AG09319 (cell line): ENCODE measurements at places on chromosomes 3 and 15.
A peak's percentile ranks its signal among the peaks of the same experiment; 100 is the strongest.

DNA sequence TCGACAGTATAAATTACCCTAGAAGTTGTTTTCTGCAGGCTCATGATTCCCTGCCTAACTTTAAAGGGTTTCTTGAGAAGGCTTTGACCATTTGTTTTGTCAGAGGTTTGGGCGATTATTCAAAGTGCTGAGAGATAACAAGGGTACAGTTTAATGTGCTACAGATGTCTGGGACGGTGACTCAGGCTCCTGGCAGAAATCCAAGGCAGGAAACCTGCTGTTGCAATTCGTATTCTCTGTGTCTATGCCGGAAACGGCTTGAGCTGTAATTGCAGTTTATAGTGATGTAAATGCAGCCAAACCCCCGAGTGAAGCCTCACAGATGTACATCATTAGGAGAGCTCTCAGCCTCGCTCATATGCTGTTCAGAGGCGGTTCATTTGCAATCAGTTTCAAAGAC lies 65.6 kb downstream of the SYNPR start:
- DNase-seq = peak; percentile 98

GRCh38 chr3:54846119-54846518 lies 81.7 kb downstream of the LRTM1 start:
- DNase-seq = no peak

DNA sequence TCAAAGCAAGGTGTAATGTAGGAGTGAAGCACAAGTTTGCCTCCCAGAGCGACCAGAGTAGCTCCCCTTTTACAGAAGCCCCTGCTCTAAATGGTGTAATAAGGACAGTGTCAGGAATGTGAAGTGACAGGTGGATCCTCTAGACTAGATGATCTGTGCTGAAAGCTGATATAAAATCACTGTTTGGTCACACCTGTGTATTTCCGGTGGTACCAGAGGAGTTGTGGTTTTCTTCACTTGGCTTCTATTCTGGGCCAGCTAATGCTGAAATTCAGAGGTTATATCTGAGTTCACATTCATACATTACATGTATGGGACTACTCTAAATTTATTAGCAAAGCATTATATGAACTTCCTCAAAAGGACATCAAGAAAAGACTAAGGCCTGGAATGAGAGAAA lies 117.4 kb downstream of the IL1RAP start:
- DNase-seq = no peak

GRCh38 chr15:58443308-58443707 lies 11.5 kb downstream of the LIPC start:
- DNase-seq = no peak

DNA sequence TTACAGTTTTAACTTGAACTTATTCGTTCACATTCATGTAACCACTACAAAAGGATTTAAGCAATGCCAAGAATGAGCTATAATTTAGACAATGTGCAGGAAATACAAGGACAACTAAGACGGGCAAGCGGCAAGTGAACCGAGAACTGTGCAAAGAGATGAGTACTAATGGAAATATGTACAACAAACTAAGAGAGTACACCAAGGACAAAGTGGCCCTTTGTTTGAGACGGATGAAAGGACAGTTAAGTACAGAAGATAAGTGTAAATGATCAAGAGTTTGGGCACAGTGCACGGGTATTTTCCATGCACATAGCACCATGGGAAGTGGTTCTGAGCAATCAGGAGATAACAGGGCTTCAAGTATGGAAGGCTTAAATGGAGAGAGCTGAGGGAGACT lies 281.7 kb downstream of the ROBO2 start:
- no peak for DNase-seq

GRCh38 chr3:32274306-32274705 lies 35.8 kb downstream of the CMTM8 start:
- no peak for DNase-seq

DNA sequence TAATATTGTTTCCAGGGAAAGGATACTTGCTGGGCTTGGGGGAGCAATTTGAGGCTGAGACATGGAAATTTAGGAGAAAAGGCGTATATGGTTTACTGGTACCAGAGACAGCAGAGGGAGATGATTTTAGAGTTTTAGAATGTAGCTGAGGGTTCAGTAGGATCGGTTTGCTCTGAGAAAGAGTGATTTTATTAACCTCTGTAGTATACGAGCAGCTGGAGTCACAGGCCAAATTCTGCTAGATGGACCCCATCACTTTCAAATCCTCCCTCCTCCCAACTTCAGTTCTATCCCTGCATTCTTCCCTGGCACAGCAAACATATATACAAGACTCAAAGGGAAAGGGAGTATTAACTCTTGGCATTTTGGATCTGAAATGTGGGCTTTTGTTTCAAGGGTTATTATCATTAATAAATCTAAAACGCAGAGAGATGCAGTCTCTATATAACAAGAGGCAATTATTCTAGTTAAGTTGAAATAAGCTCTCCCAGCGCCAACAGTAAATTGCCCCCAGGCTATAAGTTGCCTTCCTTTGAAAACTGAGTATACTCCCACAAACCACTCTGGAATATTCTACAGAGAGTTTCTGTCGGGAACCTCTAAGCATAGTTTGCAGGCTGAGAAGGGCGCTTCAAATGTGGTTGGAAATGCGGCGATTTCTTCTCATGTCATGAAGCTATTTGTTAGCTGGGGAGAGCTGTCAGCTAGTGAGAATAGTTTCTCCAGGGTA lies 5.4 kb downstream of the CRABP1 start:
- DNase-seq = no peak

DNA sequence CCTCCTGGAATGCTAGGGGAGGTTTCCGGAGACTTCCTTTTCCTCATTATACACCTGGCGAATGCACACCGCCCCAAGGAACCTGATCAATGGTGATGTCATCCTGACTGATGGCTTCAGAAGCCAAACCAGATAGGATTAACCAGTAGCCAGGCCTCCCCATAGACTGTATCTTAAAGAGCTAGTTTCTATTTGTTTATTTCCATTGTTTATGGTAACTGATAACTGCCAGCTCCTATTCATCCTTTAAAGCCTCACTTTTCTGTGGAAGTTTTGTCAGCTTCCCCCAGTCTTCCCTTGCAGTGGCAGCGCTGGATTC lies at the start of gene MKRN2OS:
Gene MKRN2OS, minus strand, starts transcription at position 27 of the 319 bp plus-strand sequence. CDS start 35 bp downstream, outside the sequence.
- DNase-seq = no peak

DNA sequence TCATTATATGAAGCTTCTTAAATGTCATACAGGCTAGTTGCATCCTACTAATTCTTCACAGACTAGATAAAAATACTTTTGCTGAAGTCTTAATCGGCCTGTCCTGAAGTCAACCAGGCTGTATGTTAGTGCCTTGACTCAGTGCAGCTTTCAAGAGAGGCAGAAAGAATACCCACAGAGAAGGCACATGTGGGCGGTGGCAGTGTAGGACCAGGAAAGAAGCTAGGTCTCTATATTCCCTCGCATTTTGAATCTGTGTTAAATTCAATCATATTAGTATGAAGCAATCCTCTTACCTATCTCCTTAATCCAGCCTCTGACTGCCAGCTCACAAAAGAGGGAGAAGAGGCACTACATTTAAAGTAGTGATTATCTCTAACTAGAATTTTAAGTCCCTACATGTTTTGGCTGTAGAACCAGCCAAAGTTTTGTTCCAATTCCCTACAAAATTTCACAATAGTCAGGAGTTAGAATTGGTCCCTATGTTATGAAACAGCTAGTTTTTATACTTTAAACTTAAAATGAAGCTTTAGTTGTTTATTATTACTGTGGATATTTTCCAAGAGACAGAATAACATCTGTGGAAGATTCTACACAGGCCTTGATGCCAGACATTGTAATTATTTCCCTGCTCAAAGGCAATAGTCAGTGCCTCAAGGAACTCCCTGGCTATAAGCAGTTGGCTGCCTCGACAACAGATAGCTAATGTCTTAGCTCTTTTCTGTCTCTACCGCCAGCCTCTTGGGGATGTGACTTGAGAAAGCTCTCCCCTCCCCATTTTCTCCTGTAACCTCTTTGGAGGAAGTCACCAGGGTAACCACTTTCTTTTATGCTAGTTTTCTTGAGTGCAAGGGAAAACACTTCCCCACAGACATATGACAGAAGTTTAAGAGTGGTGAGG lies 31.9 kb downstream of the CRTC3 start:
- peak; percentile 66 for DNase-seq

- DNase-seq = no peak
Measured at GRCh38 chr15:82072926-82073537, 27.2 kb upstream of the MEX3B start.

DNA sequence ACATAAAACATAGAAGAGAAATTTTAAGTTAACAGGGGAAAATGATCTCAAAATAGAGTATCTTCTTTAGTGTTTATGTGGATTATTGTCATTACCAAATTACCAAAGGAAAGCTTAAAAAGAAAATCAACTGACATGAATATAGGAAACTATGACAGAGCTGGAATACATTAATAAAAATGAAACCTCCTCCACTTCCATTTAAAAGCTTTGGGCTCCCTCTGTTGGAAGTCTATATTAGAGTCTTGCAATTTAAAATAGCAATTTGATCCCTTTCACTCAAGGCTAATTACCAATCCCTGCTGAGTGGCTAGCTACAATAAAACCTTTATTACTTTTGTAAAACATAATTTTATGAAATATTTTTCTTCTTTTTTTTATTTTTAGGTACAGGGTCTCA lies 61.4 kb upstream of the IMPG2 start:
- no peak for DNase-seq

DNA sequence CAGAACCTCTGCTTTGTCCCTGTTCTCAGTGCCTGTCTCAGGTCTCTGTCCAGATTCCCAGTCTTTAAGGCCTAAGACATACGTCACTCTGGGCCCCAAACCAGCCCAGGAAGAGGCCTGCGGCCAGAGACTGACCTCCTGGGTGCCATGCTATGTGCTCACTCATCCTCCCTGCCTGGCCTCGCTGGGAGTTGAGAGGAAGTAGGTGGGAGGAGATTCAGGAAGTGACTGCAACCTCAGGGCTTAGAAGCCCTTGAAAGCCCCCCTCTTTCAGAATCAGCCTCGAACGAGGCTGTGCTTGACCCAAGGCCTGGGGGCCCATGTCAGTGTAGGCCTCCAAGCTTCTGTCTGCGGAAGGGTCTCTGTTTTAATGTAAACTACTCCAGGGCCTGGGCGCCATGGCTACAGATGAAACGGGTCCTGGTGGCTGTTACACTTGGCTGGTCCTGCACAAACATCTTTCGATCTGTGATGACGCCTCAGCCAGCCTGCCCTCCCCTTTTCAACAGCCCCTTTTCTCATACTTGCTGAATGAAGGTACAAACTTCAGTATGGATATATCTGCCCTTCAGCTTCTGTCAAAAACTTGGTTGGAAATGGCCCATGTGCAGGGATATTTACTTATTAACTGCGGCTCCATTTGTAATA lies 11.7 kb downstream of the RASGRF1 start:
- DNase-seq = no peak
